ENCODE measurements at places on chromosomes 3 and 15.

- no peak for DNase-seq
Measured at GRCh38 chr3:105233010-105233409, 133.7 kb upstream of the ALCAM start.

DNA sequence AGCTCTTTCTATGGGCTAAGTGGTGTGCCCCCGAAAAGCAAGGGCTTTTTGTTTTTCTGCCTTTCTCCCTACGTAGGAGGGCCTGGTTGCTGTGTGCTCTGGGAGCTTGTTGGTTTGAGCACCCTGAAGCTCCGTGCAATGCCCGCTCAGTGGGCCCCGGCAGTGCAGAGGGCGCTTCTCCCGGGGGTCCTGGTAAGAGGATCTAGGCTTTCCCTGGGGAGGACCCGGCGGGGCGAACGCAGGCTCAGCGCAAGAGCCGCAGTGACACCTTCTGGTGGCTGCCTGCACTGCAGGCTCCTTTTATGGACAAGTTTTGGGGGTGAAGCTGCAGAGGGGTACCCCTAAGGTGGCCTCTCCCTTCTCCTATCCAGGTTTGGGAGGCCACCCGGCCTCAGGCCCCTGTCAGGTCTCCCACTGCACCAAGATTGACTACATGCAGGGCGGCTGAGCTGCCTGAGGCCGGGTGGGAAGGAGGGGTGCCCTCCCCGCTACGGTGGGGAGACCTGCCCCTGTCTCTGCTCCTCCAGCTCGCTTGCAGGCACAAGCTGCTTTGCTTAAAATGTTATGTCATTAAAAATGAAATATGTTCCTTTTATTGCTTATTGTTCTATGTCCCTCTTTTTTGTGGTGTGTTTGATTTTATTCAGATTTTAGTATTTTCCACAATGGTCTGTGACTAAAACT, 387.9 kb downstream of the GABRG3 start:
- DNase-seq: no peak

DNA sequence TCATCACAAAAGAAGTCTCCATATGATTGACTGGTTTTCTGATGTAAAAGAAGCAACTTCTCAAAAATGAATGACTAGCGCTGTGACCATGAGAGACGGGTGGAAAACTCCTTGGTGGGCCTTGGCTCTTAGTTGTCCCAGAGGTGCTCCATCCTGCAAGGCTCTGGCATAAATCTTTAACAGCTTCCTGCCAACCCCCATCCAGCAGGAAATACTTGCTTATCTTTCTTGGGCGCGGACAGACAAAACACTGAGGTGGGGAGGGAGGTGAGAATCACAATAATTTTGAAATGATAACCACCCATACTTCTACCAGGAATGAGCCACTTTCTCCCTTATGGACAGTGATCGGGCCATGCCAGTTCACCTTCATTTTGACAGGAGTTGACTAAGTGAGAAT, 128.6 kb downstream of the STT3B start:
- DNase-seq: no peak

- no peak for DNase-seq
Measured at GRCh38 chr3:56557831-56558170, 826 bp downstream of the CCDC66 start.

DNA sequence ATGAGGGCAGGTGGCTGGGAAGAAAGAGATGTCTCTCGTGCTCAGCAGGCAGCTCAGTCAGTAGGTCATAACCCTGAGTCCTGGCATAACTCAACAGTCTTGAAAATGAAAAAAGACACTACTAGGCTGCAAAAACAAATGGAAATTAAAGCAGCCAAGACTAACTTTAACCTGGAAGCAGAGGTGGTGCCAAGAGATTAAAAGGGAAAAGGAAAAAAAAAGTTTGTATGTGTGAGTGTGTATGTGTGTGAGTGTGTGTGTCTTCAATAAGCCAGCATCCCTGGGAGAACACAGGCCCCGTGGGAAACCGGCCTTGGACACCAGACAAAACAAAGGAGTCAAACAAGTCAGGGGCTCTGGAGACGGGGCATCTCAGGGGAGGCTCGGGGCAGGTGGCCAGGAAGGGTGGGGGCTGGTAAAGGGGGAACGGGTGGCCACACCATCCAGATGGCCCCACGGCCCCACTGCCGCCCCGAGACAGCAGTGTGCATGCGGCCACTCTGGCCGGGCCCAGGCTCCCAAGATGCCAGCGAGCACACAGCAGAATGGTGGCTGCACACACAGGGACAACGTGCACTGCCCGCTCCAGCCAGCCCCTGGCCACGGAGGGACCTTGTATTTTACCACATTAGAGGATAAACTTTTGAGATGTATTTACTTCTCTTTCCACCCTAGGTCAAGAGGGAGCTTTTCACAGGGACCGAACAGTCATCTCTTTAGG, 23.8 kb downstream of the CYFIP1 start:
- no peak for DNase-seq

- no peak for DNase-seq
Measured at GRCh38 chr15:91291673-91292072, 191.6 kb downstream of the SV2B start.

Measured in AG09319 (cell line).